ENCODE measurements at places on chromosomes 4 and X.

GRCh38 chr4:111773858-111774257 is 371.4 kb upstream of the FAM241A start:
- DNase-seq = no peak

GRCh38 chr4:33959519-33959918 is 2284.8 kb downstream of the ARAP2 start:
- DNase-seq = no peak

DNA sequence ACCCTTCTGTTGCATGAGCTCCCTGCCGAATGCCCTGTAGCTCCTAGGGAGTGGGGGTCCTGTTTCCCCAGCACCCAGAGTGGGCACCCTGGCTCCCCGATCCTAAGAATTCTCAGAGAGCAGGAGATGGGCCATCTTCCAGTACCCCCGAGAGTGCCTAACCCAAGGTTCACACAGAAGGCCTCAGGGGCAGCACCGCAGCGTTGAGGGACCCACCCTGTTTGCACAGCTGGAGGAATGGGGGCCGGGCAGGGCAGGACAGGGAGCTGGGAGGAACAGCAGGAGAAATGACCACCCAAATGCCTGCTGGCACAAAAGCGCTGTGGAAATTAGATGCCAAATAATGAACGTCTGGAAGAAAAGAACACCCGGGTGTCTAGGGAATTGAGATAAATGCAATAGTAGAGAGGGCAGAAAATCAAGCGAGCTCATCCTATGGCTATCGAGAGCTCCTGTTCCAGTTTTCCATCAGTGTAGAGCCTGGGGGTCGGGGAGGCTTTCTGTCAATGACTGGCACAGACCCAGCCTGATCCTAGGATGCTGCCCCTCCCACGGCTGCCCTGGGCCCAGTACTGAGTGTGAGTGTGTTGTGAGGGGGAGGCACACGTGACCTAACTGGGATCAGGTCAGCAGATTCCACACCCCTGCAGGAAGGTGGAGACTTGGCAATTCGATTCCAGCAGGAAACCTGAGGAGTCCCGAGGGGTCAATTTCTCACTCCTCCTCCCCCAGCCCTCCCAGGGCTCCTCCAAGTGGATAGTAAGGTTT is 25.7 kb downstream of the SEPTIN6 start:
- no peak for DNase-seq

- DNase-seq = no peak
Observed at GRCh38 chr4:56743550-56743949, 62.5 kb upstream of the HOPX start.

- no peak for DNase-seq
Observed at GRCh38 chr4:124727331-124727890, 14.9 kb upstream of the ANKRD50 start.

DNA sequence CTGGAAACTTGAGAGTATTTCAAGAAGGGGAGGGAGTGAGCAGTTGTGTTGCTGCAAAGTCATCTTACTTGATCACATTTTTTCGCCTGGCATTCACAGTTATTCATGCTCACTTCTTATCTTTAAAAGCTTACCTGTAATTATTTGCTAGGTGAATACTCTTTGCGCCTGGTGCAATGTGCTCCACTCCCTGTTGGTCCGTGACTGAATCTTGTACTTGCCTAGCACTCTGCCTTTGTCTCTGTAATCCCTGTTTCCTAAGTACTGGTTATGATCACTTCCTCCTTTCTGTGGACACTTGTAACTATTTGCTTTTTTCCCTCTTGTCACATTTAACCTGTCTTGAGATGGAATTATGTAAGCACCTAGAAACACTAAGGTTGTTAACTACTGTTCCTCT is 5.8 kb downstream of the BMP2K start:
- DNase-seq = no peak

- DNase-seq = no peak
Observed at GRCh38 chrX:68146054-68146453, 287.2 kb downstream of the OPHN1 start.

GRCh38 chrX:135556055-135556454 is 35.6 kb downstream of the INTS6L start:
- no peak for DNase-seq

DNA sequence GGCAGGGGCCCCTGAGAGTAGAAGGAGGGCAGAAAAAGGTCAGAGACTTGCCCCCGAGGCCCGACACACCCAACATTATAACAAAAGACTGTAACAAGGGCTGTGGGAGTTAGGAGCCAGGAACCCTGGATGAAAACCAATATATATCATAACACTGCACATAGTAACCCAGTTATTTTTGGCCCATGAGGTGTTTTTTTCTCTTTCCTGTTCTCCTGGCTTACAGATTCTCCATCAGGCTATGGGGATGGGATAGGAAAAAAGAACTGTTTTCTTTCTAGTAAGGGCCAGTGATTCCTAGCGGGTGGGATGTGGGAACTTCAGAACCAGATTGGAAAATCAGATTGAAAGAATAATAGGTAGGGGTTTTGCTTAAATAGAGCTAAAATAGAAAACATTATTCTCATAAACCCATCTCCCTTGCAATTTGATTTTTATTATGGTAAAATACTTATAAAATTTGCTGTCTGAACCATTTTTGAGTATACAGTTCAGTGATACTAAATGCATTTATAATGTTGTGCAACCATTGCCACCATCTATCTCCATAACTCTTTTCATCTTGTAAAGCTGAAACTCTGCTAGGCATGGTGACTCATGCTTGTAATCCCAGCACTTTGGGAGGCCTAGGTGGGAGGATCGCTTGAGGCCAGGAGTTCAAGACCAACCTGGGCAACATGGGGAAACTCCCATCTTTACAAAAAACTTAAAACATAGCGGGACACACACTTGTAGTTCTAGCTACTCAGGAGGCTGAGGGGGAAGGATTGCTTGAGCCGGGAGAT is 33.5 kb downstream of the SNX25 start:
- DNase-seq = no peak

DNA sequence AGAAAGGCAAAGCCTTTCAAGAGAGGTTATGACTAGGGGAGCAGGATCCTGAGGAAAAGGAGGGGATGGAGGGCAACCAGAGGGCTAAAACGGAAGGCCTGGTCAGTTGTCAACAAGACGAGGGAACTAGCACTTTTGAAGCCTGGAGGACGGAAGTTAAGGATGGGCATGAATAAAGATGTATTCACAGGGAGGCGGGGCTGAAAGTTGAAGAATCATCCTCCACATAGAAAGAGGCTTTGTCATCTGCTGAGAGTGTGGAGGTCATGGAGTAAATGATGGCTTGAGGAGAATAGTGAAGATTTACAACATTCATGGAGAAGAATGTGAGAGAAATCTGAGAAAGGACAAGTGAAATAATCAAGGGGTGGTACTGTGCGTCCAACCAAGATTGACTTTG is 137.5 kb downstream of the MAGEB17 start:
- no peak for DNase-seq

DNA sequence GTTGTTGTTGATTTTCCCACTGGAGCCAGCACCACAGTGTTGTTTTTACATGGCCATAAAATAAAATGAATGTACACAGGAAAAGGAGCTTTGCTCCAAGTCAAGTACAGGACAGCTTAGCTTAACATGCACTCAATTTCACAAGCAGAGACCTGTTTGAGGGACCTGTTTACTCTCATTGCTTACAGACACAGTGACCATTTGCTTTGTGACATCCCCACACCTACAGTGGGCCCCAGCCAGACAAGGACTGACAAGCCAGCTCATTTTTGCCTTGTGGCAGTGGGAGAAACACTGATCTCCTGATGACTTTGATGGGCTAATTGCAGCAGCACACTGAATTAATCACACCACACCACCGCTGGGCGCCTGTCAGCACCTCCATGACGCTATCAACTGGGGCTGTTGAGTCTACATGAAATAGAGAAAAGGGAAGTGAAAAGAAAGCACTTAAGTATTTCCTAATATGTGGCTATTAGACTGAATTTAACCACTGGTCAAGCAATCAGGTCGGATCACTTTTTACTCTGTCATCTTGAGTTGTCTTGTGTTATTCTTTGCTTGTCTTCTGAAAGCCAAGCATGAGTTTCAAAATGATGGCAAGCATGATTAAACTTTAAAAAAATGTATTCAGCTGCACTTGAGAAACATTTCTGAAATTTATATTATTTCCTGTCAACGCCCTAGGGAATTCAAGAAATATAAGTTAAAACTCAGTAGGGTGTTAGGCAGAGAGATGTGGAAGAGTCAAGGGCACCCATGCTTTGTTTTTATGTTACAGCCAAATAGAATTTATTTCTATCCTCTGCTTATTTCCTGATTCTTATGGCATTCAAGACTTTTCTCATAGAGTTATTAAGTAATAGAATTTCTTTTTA is 557.7 kb downstream of the RAB28 start:
- DNase-seq = no peak

DNA sequence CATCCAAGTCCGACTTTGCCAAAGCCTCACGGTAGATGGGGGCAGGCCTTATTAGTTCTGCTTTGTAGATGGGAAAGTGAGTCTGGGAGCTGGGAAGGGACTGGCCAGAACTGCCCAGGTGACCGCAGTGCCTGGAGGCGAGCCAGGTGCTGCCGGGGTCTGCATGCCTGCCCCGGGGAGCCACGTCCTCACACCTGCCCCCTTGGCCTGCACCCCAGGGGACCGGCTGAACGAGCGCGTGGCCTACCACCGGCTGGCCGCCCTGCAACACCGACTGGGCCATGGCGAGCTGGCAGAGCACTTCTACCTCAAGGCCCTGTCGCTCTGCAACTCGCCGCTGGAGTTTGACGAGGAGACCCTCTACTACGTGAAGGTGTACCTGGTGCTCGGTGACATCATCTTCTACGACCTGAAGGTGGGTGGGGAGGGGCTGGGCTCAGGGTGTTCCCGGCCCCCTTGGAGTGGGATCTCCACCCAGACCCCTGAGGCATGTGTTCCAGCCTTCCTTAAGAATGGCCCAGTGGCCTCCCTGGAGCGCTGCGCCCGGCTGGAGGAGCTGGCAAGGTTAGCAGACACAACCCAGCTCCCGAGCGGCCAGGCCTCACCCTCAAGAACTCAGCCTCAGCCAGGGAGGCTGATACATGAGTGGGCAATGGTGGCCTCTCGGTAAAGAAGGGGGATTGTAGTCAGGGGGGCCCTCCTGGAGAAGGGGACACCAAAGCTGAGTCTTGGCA is 32.1 kb upstream of the HTRA3 start:
- DNase-seq = no peak

DNA sequence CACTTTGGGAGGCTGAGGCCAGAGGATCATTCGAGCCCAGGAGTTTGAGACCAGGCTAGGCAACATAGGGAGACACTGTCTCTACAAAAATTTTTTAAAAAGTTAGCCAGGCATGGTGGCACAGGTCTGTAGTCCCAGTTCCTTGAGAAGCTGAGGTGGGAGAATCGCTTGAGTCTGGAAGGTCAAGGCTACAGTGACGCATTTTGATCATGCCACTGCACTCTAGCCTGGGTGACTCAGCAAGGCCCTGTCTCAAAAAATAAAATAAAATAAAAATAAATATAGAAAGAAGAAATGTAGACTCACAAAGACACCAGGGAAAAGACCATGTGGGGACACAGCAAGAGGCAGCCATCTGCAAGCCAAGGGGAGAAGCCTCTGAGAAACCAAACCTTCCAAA is 42.3 kb upstream of the SLC7A3 start:
- no peak for DNase-seq

DNA sequence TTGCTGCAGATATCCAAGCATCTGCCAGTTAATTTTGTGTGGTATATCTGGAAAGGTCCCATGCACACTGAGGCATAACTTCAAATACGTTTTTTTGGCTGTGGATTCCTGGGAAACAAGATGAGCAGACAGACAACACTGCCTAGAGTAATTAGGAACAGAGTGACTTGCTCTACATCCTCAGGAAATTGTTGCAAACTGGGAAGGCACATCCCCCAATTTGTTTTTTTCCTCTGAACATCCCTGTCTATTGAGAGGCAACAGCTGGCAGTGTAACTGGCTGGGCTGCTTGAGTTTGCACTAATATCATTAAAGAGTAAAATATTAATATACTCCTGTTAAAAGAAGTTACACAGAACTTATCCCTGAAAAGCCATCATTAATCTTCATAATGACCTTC is 207.7 kb upstream of the SLIT2 start:
- DNase-seq = no peak

DNA sequence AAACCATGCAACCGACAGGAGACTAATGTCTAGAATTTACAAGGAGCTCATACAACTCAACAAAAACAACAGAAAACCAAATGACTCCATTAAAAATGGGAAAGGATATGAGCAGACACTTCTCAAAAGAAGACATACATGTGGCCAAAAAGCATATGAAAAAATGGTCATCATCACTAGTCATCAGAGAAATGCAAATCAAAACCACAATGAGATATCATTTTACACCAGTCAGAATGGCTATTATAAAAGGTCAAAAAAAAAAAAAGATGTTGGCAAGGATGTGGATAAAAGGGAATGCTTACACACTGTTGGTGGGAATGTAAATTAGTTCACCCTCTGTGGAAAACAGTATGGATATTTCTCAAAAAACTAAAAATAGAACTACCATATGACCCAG is 50.5 kb upstream of the CHRDL1 start:
- no peak for DNase-seq

- DNase-seq = no peak
Observed at GRCh38 chr4:139783741-139784484, 118.3 kb downstream of the MGST2 start.

DNA sequence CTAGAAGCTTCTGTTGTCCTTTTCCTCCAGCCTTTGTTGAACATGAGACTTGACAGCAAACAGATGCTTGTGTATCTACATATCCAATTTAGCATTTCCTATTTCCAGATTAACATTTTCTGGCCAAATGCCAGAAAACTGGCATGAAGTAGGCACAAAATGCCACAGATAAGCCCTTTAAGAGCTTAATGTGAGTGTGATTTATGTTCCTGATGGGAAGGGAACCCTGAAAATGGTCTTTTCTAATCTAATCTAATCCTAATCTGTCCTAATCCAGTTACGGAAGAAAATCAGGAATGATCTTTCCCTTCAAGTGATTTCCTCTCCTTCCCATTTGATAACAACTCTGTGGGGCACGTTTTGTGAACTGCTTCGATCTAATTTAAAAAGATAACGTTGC is 133.0 kb upstream of the C1QTNF7 start:
- no peak for DNase-seq

- DNase-seq = no peak
Observed at GRCh38 chr4:186953599-186954260, 230.1 kb upstream of the FAT1 start.

DNA sequence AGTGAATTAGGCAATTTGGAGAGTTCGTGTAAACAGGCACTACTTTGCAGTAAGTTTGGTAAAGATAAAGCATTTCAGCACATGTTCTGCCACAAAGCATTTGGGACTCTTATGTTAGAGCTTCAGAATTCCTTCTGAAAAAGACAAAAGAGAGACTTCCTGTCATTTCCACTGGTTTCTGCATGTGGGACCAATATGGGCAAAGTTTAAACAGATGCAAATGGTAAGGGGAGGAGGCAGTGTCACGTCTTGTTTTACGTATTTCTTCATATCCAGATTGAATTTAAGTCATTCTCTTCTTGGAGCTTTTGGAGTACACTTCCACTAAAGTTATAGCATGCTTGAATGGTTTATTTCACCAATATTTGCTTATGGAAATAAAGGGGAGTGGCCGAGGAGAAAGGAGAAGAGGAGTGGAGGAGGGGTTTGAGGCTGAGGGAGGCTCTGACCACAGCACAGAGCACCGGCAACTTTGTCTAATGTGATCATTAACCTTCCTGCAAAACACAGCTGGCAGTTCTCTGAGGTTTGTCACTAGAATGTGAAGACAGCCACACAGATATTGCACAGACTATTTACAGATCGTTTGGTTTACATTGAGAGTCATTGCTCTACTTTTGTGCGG is at the start of gene APELA:
Gene APELA (plus strand): TSS at position 479 of the 625 bp plus-strand sequence. CDS start 154 bp downstream, outside the sequence.
- DNase-seq = no peak

- DNase-seq = no peak
Observed at GRCh38 chr4:126251169-126251568, 936.4 kb downstream of the FAT4 start.

All from stimulated activated CD8-positive, alpha-beta memory T cell treated with anti-CD3 and anti-CD28 coated beads, Interleukin-15, amount 100 ng/mL, for 24 hours (primary cell).